Gastroesophageal sphincter (tissue), 4 donors: ENCODE measurements at places on chromosomes 1 and 21. TPM values are rescaled to one million over a fixed set of nuclear protein-coding genes. Genes with fewer than 3 reads are reported as not detected.

DNA sequence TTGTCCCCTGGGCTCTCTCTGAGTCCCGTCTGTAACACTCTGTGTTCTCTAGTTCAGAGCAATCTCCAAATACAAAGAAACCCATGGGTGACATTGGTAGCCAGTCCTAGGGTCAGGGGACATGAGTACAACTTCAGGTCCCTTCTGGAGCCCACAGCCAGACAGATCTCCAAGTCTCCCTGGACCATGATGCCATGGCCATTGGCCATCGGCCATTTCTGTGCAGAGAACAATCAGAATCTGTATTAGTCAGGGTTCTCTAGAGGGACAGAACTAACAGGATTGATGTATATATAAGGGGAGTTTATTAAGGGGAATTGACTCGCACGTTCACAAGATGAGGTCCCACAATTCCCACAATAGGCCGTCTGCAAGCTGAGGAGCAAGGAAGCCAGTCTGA is 106.9 kb downstream of the AJAP1 start:
- ATAC-seq = no peak

GRCh38 chr21:41967708-41968107 is 13.9 kb upstream of the C2CD2 start:
- no peak for ATAC-seq

- ATAC-seq = no peak
These were observed 392.7 kb downstream of the SMYD3 start for GRCh38 chr1:246114369-246114768.

- peak; percentile 80 for ATAC-seq
These were observed 16.2 kb upstream of the RGS1 start for GRCh38 chr1:192559115-192560006.

DNA sequence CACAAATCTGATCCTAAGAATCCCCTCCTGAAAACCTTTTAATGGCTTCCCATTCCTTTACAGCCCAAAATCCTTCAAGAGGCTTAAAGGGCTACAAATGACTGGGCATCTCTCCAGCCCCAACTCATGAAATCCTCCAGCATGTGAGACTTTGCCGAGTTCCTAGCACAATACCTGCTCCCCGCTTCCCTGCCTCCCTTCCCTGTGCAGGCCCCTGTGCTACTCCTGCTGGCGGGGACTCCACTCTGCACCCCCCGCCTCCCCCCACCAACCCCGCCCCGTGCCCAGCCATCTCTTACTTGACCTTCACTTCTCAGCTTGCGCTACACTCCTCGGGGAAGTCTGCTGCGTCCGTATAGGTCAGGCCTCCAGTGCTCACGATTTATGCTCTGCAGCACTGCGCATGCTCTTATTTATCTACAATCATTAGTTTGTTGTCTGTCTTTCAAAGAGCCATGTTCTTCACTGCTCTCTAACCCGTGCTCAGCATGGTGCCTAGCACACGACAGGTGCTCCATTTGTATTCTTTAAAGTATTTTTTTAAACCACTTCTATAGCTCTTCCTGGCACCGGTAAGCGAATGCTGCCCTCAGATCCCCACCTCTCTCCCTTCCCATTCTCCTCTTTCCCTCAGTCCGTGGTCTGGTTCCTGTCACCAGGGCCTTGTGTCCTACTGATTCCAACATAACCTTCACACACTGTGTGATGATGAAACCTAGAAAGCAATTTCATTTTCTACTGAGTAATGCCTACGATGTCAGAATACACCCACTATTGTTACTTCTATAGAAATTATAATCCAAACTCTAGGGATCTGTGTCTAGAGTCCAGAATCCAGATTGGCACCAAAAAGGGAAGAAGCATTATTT is 37.5 kb upstream of the PLA2G2C start:
- no peak for ATAC-seq

- ATAC-seq = no peak
These were observed 32.0 kb downstream of the OLFM3 start for GRCh38 chr1:101964708-101965107.

Gene C4BPB
- total RNA-seq = not detected

Gene AZIN2
- total RNA-seq = 0.31 TPM

Gene TNNI3K
- total RNA-seq = 3.9 TPM
